Lower lobe of right lung (tissue), 2 donors: ENCODE measurements at places on chromosomes 2 and 18. TPM values are rescaled to one million over a fixed set of nuclear protein-coding genes. Genes with fewer than 3 reads are reported as not detected.

Gene TYW5
- 5.8 TPM for total RNA-seq

DNA sequence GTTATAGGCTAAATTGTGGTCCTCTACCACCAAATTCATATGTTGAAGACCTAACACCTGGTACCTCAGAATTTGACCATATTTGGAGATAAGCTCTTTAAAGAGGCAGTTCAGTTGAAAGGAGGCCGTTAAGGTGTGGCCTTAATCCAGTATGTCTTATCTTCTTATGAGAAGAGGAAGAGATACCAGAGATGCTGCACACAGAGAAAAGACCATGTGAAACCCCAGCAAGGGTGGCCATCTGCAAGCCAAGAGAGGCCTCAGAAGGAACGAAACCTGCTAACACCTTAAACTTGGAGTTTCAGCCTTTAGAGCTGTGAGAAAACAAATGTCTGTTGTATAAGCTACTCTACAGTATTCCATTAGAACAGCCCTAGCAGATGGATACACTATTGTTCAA lies 528.1 kb upstream of the DCC start:
- H3K27ac ChIP-seq, result no peak overlapping the region
- H3K36me3 ChIP-seq, result no peaks in the 10 kb centered on the region
- H3K4me1 ChIP-seq, result no peaks in the 10 kb centered on the region
- H3K4me3 ChIP-seq, result no peak overlapping the region
- no peaks in the 10 kb centered on the region for H3K27me3 ChIP-seq

DNA sequence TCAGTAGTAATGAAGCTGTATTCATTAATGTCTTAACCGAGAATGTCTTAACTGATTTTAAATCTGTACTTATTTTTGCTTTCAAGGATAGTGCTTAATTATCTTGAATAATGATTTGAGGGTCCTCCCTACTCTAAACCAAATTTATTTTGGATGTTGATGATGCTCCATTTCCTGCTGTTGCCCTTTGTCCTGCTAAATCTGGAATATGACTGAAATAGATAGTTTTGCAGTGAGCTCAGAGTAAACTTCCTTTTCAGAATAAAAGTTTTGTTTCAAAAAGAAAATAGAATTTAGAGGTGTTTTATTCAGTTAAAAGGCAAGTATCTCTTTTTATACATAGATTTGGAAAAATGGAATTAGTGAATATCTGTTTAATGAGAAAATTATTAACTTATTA lies 8.1 kb downstream of the NBEAL1 start:
- H3K27ac ChIP-seq, result peak overlapping the region; percentile 32
- H3K4me1 ChIP-seq, result peaks cover 27% of the 10 kb centered on the region
- no peak for DNase-seq
- H3K27me3 ChIP-seq, result no peaks in the 10 kb centered on the region
- no peak overlapping the region for H3K4me3 ChIP-seq

DNA sequence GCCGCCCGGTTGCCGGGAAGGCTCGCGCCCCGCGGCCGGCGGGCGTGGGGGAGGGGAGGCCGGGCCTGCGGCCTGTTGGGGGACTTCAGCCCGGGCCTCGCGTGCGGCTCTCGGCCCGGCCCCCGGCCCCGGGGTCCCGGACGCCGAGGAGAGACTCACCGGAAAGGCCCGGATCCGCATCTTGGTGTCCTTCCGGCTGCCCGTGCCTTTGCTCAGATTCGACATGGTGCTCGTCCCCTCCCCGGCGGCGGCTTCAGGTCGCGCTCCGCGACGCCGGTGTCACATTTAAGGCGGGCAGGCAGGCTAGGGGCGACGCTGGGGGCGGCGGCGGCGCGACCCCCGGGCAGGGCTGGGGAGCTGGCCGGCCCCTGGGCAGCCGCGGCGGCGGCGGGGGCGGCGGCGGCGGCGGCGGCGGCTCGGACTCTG lies 365 bp downstream of the CUL3 start:
- H3K27ac ChIP-seq, result peak overlapping the region; percentile 90
- peak overlapping the region; percentile 71 for H3K4me3 ChIP-seq
- peak; percentile 75 for DNase-seq
- H3K27me3 ChIP-seq, result no peaks in the 10 kb centered on the region
- no peaks in the 10 kb centered on the region for H3K36me3 ChIP-seq

GRCh38 chr2:65227020-65227455 lies 593 bp upstream of the ACTR2 start:
- H3K27ac ChIP-seq, result peak overlapping the region; percentile 100
- peaks cover 11% of the 10 kb centered on the region for H3K36me3 ChIP-seq
- peak; percentile 56 for DNase-seq

DNA sequence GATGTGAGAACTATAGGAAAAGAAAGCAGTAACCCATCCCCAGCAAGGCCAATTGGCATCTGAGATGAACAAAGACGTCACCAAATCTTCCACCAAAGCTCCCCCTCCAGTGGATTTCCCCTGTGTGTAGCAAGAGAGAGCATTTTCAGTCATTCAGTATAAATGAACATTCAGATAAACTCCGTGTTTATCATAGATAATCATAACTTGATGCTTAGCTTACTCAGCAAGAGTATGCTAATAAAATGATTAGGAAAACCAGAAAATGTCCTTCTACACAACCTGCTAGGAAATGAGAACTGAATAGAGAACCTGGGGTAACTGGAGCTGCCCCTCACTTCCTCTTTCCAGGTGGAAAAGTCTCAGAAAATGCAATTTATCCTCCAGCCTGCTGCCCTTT lies 198.0 kb upstream of the CCDC150 start:
- H3K4me3 ChIP-seq, result no peak overlapping the region
- no peak for DNase-seq

DNA sequence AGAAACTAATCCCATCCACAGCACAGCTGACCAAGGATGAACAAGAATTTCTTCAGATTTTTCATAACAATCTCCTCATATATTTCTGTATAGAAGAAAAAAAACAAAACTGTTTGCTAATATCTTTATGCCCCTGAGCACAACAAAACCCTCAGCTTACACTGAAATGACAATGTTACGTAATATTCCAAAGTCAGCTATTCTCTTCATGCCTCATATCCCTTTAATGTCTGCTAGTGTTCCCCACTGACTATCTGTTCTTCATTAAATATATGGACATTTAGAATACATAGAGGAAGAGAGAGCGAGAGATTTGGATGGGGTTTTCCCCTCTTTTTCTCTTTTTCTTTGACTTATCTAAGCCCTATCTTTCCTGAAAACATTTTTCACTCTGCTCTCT lies 87.9 kb upstream of the GULP1 start:
- H3K27me3 ChIP-seq, result no peaks in the 10 kb centered on the region
- no peak for DNase-seq
- H3K4me1 ChIP-seq, result no peaks in the 10 kb centered on the region

Gene COL4A4
- total RNA-seq, result 24.3 TPM

DNA sequence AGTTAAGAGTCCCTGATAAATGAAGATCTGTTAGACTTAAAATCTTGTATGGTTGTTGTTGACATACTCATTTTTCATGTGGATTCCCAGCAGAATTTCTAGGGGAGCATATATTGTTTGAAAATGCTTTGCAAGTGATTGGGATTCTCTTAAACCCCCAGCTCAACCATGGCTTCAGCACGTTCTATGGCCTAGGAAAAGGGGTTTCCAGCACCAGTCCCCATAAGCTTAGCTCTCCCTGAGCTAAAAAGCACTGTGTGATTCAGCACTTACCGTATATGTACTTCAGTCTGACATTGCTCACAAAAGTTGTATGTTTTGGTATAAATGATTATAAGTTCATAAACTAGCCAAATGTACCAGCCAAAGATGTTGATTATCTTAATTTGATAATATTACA lies 80.1 kb upstream of the EPB41L5 start:
- H3K27me3 ChIP-seq, result no peaks in the 10 kb centered on the region
- peaks cover 23% of the 10 kb centered on the region for H3K36me3 ChIP-seq
- no peaks in the 10 kb centered on the region for H3K4me1 ChIP-seq
